Stomach (tissue), 19 donors: ENCODE measurements at places on chromosomes 1 and 21. TPM values are rescaled to one million over a fixed set of nuclear protein-coding genes. Genes with fewer than 3 reads are reported as not detected.

The HES5 gene
- not detected for total RNA-seq

The HEYL gene
- 3.9 TPM for total RNA-seq

The IGSF9 gene
- 5.5 TPM for total RNA-seq

The RAVER2 gene
- 23.2 TPM for total RNA-seq

- no peaks in the 10 kb centered on the region for H3K4me1 ChIP-seq
- no peaks in the 10 kb centered on the region for H3K27me3 ChIP-seq
- no peak overlapping the region for H3K27ac ChIP-seq
- DNase-seq, result no peak
- H3K36me3 ChIP-seq, result peaks cover 15% of the 10 kb centered on the region
- H3K4me3 ChIP-seq, result no peak overlapping the region
Observed at GRCh38 chr1:2375246-2375922, 16.0 kb downstream of the MORN1 start.

DNA sequence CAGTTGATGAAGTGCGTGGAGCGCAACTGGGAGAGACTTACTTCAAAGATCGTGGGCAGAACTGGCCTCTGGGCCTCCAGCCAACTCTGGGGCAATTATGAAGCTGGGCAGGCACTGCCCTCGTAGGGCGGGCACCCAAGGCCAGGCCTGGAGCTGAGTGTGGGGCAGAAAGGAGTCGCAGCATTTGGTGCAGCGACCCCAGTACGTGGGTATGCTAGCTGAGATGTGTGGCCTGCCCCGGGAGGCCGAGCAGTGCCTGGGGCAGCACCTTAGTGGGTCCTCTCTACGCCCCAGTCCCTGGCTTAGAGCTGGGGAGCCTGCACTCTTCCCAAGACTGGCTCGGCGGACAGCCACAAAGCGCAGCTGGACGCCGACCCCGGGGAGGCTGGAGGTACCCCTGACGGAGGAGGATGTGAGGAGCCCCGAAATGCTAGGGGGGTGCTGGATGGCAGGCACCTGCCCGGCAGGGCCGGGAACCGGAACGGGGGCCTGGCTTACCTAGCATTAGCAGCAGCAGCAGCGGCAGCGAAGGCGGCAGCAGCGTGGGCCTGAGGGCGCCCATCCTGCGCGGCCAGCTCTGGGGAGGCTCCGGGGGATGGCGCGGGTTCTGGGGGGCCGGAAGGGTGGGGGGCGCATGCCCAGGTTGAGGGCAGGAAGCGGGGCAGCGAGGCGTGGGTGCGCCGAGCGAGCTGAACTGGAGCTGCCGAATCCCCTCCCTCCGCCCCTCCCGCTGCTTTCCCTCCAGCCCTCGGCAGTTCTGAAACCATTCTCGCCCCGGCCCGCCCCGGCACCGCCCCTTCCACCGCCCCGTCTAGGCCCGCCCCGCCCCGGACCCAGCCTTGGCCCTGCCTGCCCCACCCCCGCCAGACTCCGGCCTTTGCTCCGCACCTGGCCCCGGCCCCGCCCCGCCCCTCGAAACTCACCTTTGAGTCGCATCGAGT lies at the start of gene IGSF8:
Gene IGSF8 (minus strand): TSS at position 709 of the 941 bp plus-strand sequence. CDS start 147 bp downstream, at position 562.
- H3K36me3 ChIP-seq, result peaks cover 20% of the 10 kb centered on the region
- peak within 1 kb of the TSS; percentile 77 for H3K4me3 ChIP-seq
- H3K27ac ChIP-seq, result peak within 1 kb of the TSS; percentile 88
- peaks cover 83% of the 10 kb centered on the region for H3K4me1 ChIP-seq
- DNase-seq, result peak; percentile 97

DNA sequence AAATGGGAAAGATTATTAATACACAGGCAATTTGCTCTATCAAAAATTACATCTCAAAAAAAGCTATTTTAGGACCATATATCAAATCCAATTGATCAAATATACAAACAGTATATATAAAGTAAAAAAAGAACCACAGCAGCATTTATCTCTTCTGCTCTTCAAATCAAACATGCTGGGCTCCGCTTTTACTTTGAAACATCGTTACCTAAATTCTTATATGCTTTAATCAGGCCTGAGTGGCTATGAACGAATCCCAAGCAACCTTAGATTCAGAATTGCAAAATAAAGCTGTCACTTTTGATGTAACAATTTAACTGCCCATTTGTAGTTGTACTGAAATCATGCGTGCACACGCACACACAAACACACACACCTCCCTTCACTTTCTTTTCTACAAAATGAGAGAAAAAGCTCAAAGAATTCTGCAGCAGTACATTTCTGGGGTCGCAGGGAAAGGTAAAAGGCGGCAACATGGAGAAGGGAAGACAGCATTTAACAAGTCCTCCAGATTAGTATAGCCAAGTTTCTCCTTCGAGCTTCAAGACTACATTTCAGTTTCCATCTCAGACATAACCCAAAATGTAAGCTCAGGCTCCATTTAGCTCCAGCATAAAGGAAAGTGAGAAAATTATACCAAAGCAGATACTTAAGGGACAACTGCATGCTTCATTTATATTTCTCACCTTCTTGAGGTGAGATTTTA lies 92.2 kb upstream of the TTC39A start:
- no peak for DNase-seq
- no peaks in the 10 kb centered on the region for H3K27me3 ChIP-seq
- H3K36me3 ChIP-seq, result peaks cover 53% of the 10 kb centered on the region
- no peak overlapping the region for H3K27ac ChIP-seq
- H3K4me3 ChIP-seq, result no peak overlapping the region

GRCh38 chr1:12454406-12455391 lies 163.3 kb downstream of the DHRS3 start:
- H3K27ac ChIP-seq, result peak overlapping the region; percentile 80
- H3K4me1 ChIP-seq, result peaks cover 35% of the 10 kb centered on the region
- DNase-seq, result no peak
- H3K36me3 ChIP-seq, result peaks cover 20% of the 10 kb centered on the region

GRCh38 chr1:8627728-8628127 lies 189.7 kb downstream of the RERE start:
- no peak overlapping the region for H3K4me3 ChIP-seq
- H3K27ac ChIP-seq, result no peak overlapping the region
- no peaks in the 10 kb centered on the region for H3K27me3 ChIP-seq
- H3K4me1 ChIP-seq, result peaks cover 57% of the 10 kb centered on the region
- no peak for DNase-seq

DNA sequence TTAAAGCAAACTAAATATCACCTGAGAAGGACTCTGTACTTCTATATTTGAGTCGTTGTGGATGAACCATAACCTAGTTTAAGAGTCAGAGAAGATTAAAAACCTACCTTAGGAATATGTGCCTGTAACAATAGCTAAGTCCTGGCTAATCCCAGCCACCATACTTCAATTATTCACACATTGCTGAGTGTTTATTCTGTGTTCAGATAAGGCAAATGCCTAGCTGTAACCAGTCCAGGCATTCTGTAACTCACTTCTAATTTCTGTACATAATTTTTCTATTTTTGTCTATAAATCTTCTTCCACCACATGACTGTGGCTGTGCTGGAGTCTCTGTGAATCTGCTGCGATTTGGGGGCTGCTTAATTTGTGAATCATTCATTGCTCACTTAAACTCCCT lies 441.9 kb upstream of the ADAMTS5 start:
- no peaks in the 10 kb centered on the region for H3K27me3 ChIP-seq
- no peaks in the 10 kb centered on the region for H3K36me3 ChIP-seq
- H3K4me3 ChIP-seq, result no peak overlapping the region
- no peak overlapping the region for H3K27ac ChIP-seq
- peaks cover 18% of the 10 kb centered on the region for H3K4me1 ChIP-seq
- no peak for DNase-seq

GRCh38 chr1:87598429-87598828 lies 269.7 kb downstream of the LMO4 start:
- DNase-seq, result no peak
- H3K27me3 ChIP-seq, result no peaks in the 10 kb centered on the region
- H3K4me3 ChIP-seq, result no peak overlapping the region
- no peak overlapping the region for H3K27ac ChIP-seq
- H3K4me1 ChIP-seq, result no peaks in the 10 kb centered on the region
- H3K36me3 ChIP-seq, result no peaks in the 10 kb centered on the region

- H3K36me3 ChIP-seq, result no peaks in the 10 kb centered on the region
- peaks cover 26% of the 10 kb centered on the region for H3K4me1 ChIP-seq
- peak; percentile 21 for DNase-seq
- no peak overlapping the region for H3K27ac ChIP-seq
- peaks cover 99% of the 10 kb centered on the region for H3K27me3 ChIP-seq
Observed at GRCh38 chr1:63330331-63330916, 8.1 kb downstream of the FOXD3 start.

DNA sequence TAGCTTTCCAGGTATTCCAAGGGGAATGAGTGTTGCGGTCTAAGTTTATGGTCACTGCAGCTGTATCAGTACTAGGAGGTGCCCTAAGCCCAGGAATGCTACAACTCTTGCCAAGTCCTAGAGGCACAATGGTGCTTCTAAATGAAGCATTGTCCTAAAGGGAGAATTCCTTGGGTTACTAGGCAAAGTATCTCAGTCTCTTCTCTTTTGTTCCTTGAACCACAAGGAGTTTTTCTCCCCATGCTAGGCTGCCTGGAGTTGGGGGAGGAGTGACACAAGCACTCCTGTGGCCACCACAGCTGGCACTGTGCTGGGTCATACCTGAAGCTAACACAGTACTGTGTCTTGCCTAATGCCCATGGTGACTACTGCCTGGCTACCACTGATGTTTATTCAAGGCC lies 50.7 kb downstream of the KMO start:
- no peaks in the 10 kb centered on the region for H3K36me3 ChIP-seq
- H3K27me3 ChIP-seq, result no peaks in the 10 kb centered on the region
- no peaks in the 10 kb centered on the region for H3K4me1 ChIP-seq
- no peak overlapping the region for H3K4me3 ChIP-seq

DNA sequence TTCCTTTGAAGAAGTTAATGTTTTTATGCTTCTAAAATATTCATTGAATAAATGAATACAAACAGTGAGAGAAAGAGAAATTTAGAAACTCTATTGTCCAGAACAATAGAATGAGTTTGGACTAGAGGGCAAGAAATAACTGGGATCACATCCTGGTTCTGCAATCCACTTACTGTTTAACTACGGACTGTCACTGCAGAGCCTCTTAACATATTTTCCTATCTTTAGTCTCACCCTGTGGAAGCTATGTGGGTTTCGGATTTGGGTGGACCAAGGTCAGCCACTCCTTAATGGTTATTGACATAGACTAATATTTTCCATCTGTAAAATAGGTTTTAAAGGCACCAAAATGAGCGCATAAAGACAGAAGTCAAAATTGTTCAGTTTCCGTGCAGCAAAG lies 116.6 kb downstream of the UBE2U start:
- no peaks in the 10 kb centered on the region for H3K4me1 ChIP-seq
- DNase-seq, result no peak
- no peaks in the 10 kb centered on the region for H3K27me3 ChIP-seq

GRCh38 chr1:47434051-47434842 lies 3.6 kb upstream of the FOXD2 start:
- peak; percentile 81 for DNase-seq
- no peak overlapping the region for H3K27ac ChIP-seq
- H3K4me3 ChIP-seq, result no peak overlapping the region
- no peaks in the 10 kb centered on the region for H3K36me3 ChIP-seq
- peaks cover 65% of the 10 kb centered on the region for H3K4me1 ChIP-seq

GRCh38 chr1:44636083-44636687 lies 38.1 kb downstream of the TMEM53 start:
- H3K4me1 ChIP-seq, result peaks cover 66% of the 10 kb centered on the region
- no peak for DNase-seq
- no peak overlapping the region for H3K27ac ChIP-seq
- no peak overlapping the region for H3K4me3 ChIP-seq
- no peaks in the 10 kb centered on the region for H3K27me3 ChIP-seq

DNA sequence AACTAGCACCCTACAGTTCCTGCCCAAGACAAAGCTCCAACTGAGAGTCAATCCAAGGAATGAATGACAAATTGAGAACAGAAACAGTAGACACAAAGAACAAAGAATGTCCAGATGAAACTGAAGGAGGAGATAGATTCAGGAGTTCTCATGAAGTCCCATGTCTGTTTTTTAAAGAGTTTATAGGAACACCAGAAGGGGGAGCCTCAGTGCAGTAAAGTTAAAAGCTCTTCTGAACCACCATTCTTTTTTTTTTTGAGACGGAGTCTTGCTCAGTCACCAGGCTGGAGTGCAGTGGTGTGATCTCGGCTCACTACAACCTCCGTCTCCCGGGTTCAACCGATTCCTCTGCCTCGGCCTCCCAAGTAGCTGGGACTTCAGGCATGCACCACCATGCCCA lies 323.6 kb downstream of the MRPL39 start:
- no peak overlapping the region for H3K4me3 ChIP-seq
- peak; percentile 20 for DNase-seq
